Naive thymus-derived CD4-positive, alpha-beta T cell (primary cell): ENCODE measurements at places on chromosomes 2 and 18. TPM values are rescaled to one million over a fixed set of nuclear protein-coding genes. Genes with fewer than 3 reads are reported as not detected.
A peak's percentile ranks its signal among the peaks of the same experiment; 100 is the strongest.

GRCh38 chr2:104658144-104658835 lies 195.6 kb upstream of the POU3F3 start:
- no peak overlapping the region for H3K4me3 ChIP-seq
- H3K27ac ChIP-seq: no peak overlapping the region
- no peaks in the 10 kb centered on the region for H3K4me1 ChIP-seq
- no peaks in the 10 kb centered on the region for H3K36me3 ChIP-seq
- H3K27me3 ChIP-seq: peaks cover 4% of the 10 kb centered on the region
- DNase-seq: peak; percentile 1

DNA sequence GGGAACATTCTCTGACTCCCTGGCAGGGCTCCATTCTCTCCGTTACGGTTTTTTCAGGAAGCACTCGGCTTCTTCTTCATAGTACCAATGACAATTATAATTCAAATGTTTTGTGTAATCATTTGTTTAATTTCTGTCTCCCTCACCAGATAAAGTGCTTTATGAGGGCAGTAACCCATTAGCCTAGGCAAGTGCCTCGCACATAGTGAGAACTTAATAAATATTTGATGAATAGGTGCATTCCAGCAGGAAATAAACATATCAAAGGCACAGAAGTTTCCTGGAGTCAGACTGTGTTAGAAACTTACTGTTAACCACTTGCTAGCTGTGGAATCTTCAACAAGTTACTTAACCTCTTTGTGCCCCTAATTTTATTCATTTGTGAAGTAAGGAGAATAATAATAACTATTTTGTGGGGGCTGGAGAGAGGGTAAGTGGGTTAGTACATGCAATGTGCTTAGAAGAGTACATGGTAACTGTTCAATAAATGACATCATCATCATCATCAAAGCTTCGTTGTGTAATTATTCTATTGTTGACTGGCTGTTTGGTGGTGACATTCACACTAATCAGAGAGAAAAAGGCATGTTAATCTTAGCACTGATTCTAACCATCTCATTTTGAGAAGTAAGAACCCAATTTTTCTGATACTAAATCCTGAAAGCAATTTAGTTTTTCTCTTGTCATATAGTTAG lies 352.3 kb downstream of the INSIG2 start:
- no peak for DNase-seq
- H3K36me3 ChIP-seq: no peaks in the 10 kb centered on the region
- no peaks in the 10 kb centered on the region for H3K4me1 ChIP-seq
- no peak overlapping the region for H3K27ac ChIP-seq

DNA sequence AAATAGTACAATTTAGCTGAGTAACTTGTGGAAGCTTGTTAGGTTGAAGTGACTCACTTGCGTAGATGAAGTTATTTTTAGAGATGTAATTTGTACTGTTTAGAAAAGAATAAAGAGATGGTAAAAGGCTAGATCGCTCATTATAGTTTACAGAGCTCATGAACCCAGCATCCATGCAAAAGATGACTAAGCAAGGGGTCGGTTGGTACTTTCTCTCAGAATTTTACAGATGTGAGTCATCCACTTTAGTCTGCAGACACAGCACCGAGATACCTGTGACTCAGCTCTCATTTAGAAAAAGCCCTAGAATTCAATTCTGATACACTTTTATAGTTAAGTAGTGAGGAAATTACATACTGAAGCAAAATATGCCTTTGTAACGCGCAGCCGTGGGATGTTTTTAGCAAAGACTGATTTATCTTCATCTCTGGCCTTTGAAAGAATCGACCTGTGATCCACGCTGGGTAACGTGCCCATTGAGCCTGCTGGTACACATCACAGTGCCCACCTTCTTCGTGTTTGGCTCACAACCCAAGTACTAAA lies 116.5 kb upstream of the FOSL2 start:
- H3K27me3 ChIP-seq: no peaks in the 10 kb centered on the region
- no peak overlapping the region for H3K4me3 ChIP-seq
- no peaks in the 10 kb centered on the region for H3K36me3 ChIP-seq
- no peak for DNase-seq

DNA sequence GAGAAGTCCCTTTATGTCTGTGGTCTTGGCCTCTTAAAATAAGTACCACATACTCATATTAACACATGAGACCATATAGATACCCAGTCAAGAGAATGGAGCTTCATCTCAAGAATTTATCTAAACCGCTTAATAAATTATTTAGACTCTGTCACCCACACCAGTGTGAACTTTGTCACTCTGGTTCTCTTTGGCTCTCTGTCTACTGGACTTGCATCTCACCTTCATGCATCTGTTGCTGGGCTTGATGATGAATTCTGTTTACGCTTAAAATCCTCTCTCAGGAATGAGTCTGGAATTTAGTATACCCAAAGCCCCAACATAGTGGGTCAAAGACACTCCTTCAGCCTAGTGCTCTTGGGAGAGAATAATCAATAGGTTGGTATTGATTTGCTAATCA lies 73.9 kb downstream of the SETBP1 start:
- H3K27me3 ChIP-seq: no peaks in the 10 kb centered on the region
- H3K4me3 ChIP-seq: no peak overlapping the region
- peaks cover 7% of the 10 kb centered on the region for H3K4me1 ChIP-seq

DNA sequence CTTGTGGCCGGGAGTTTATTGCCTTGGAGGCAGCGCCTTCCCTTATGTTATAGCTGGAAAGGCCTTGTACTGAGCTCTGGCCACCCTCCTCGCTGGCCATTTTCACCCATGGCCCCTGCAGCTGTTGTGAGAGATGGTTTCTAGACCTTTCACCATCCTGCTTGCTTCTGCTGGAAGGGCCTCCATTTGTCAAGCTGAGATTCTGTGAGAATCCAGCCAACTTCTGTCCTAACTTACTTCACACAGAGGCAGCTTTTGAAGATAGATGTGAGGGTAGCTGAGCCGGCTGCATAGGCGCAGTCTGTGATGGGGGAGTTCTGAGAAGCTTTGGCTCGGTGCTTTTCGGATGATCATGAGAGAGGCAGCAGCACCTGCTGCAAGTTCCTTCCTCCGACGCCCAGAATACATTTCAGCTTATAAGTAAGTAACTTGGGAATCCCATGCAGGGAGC lies 8.7 kb downstream of the CTIF start:
- H3K4me1 ChIP-seq: no peaks in the 10 kb centered on the region
- H3K4me3 ChIP-seq: no peak overlapping the region
- DNase-seq: no peak
- H3K27ac ChIP-seq: no peak overlapping the region
- no peaks in the 10 kb centered on the region for H3K36me3 ChIP-seq

GRCh38 chr2:229884775-229885699 lies 36.8 kb downstream of the TRIP12 start:
- DNase-seq: no peak
- H3K4me3 ChIP-seq: no peak overlapping the region
- no peaks in the 10 kb centered on the region for H3K4me1 ChIP-seq

GRCh38 chr2:160054984-160055725 lies 7.3 kb downstream of the PLA2R1 start:
- no peaks in the 10 kb centered on the region for H3K36me3 ChIP-seq
- H3K27ac ChIP-seq: no peak overlapping the region
- DNase-seq: no peak
- no peaks in the 10 kb centered on the region for H3K27me3 ChIP-seq
- no peaks in the 10 kb centered on the region for H3K4me1 ChIP-seq

DNA sequence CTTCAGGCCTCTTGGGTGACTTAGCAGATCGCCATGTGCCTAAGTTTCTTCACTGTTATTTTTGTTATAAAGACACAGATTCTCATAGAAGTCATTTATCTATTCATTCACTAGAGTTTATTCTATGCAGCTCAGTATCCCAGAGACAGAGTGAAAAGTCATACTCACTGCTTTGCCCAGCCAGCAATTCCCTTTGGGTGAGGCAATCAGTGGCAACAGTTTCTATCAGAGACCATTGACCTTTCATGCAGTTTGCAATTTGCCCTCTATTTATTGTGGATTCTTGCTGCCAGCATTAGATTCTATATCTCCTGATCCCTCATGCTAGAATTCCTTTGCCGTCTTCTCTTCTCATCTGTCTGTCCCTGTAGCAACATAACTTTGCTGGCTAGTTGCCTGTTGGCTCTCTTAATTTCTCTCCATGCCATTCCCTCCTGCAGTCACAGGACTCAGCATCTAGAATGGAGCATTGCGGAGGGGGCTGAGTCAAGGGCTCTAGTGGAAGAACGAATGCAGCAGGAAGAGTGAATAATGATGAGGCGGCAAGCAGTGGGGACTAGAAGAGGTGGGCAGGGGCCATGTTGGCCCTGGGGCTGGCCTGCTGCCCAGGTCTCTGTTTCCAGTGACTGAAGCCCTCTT lies 12.2 kb downstream of the SLC9A4 start:
- no peaks in the 10 kb centered on the region for H3K27me3 ChIP-seq
- DNase-seq: no peak
- no peaks in the 10 kb centered on the region for H3K36me3 ChIP-seq
- no peak overlapping the region for H3K4me3 ChIP-seq

GRCh38 chr2:14363976-14364375 lies 268.5 kb upstream of the LRATD1 start:
- H3K36me3 ChIP-seq: no peaks in the 10 kb centered on the region
- no peak overlapping the region for H3K4me3 ChIP-seq
- no peaks in the 10 kb centered on the region for H3K27me3 ChIP-seq
- H3K4me1 ChIP-seq: no peaks in the 10 kb centered on the region
- no peak for DNase-seq

- DNase-seq: no peak
- H3K36me3 ChIP-seq: no peaks in the 10 kb centered on the region
- no peak overlapping the region for H3K4me3 ChIP-seq
- H3K27me3 ChIP-seq: no peaks in the 10 kb centered on the region
- no peak overlapping the region for H3K27ac ChIP-seq
- no peaks in the 10 kb centered on the region for H3K4me1 ChIP-seq
Observed at GRCh38 chr18:10792181-10792580, 266.4 kb downstream of the NAPG start.

GRCh38 chr2:106631281-106631680 lies 144.1 kb downstream of the CD8B2 start:
- no peak for DNase-seq
- no peaks in the 10 kb centered on the region for H3K27me3 ChIP-seq
- H3K27ac ChIP-seq: no peak overlapping the region
- H3K36me3 ChIP-seq: no peaks in the 10 kb centered on the region
- no peaks in the 10 kb centered on the region for H3K4me1 ChIP-seq

DNA sequence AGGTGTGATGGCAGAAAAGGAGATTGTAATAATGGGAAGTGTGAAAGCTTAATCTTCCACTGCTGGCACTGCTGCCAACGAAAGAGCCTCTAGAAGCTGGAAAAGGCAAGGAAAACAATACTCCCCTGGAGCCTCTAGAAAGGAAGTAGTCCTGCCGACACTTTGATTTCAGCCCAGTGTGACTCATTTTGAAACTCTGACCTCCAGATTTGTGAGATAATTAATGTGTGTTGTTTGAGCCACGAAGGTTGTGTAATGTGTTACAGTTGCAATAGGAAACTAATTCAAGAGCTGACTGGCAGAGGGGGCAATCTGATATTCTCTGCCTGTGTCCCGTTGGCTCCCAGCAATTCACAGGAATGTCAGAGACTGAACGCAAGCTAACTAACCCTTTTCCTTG lies 219.2 kb upstream of the UBE2E3 start:
- DNase-seq: no peak
- H3K36me3 ChIP-seq: no peaks in the 10 kb centered on the region
- H3K27me3 ChIP-seq: peaks cover 3% of the 10 kb centered on the region

The ORC4 gene
- total RNA-seq: 63.7 TPM

The ASB18 gene
- not detected for total RNA-seq

The RGPD3 gene
- 0.32 TPM for total RNA-seq

The CCBE1 gene
- total RNA-seq: 0.05 TPM in 1 of 2 replicates, not detected in the other

The GRB14 gene
- not detected for total RNA-seq

The SLC16A14 gene
- 0.57 TPM for total RNA-seq

The BAZ2B gene
- total RNA-seq: 21.6 TPM

The CAPN14 gene
- total RNA-seq: 0.62 TPM

The C2orf66 gene
- not detected for total RNA-seq

The PPM1B gene
- total RNA-seq: 61.6 TPM
